Frontal cortex (tissue), 4 donors: ENCODE measurements at places on chromosomes 12 and 14.

GRCh38 chr12:22653791-22654190 is 28.8 kb downstream of the ETNK1 start:
- no peak for DNase-seq

DNA sequence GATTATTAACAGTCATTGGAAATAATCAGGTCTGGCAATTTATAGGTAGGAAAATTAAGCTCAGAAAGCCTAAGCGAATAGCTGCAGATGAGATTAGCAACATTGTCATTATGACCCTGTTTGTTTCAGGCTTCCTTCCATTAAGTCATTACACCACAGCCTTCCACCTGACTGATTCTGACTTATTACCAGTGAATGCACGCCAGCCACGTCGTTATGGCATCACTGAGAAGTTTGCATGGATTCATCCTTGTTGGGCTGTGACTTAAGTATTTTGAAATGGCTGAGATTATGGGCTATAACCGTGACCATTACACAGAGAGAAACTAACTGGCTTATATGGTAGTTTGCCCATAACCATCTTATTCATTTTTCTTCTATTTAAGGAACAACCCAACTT is 18.6 kb downstream of the RASSF8 start:
- DNase-seq: no peak

GRCh38 chr12:52211716-52212585 is 20.1 kb upstream of the KRT80 start:
- DNase-seq: no peak

DNA sequence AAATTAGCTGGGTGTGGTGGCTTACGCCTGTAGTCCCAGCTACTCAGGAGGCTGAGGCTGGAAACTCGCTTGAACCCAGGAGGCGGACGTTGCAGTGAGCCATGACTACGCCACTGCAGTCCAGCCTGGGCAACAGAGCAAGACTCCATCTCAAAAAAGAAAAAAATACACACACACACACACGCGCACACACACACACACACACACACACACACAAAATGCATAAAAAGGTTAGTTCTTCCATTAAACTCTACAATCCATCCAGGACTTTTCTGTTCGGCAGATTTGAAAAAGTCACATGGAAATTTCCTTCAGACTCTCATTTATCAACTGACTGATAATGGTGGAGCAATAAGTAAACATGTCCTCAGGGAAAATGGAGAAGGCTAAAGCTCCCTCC is 9.2 kb upstream of the VPS33A start:
- no peak for DNase-seq

DNA sequence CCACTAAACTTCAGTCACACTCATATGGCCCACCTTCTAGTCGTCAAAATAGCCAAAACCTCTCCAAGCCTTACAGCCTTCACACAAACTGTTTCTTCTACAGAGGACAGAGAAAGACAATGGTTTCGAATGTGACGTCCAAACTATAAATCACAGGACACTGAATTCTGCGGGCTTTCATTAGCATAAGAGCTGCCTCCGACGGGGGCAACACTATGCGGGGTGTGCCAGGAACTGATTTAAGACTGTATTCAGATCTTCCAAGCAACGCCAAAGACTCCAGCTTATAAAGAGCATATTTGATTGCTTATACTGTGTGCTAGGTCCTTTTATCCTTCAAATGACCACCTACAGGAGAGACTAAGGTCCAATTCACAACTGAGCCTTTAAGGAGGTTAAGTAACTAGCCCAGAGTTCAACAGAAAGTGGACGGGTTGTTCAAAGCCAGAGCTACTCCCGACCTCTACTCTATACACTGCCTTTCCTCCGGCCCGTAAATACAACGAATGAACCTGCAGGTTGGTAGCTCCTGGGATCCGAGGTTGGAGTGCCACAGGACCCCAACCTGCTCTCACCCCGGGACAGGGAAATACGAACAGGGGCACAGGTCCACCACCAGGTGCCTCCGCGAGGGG is 575 bp downstream of the L2HGDH start:
- no peak for DNase-seq

DNA sequence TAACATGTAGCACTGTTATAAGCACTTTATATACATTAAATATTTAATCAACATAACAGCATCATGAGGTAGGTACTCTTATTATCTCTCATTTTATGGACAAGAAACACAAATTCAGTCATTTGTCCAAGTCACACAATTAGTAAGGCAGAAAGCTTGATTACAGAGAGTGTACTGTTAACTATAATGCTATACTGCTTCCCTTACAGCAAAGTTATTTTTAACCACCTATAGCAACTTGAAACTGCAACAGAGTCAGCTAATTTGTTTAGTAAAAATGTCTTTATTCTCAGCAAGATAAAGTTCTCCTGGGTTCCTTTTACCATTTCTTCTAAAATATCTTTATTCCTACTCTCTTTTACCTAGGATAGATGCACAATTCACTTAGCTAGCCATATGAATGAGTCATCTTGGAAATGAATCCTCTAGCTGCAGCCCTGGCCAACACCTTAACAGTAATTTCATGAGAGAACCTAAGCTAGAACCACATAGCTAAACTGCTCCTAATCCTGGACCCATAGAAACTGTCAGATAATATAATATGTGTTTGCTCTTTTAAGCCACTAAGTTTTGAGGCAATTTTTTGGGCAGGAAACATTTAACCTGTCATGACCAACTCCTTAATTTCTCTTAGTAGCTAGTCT is 90.2 kb upstream of the HECTD1 start:
- no peak for DNase-seq
